Left renal pelvis (tissue), 4 donors: ENCODE measurements at places on chromosomes 12 and 14.

- no peak for DNase-seq
These were observed 843 bp upstream of the NUAK1 start for GRCh38 chr12:106139422-106140171.

- DNase-seq = no peak
These were observed 11.4 kb downstream of the GLT1D1 start for GRCh38 chr12:128864516-128865186.

DNA sequence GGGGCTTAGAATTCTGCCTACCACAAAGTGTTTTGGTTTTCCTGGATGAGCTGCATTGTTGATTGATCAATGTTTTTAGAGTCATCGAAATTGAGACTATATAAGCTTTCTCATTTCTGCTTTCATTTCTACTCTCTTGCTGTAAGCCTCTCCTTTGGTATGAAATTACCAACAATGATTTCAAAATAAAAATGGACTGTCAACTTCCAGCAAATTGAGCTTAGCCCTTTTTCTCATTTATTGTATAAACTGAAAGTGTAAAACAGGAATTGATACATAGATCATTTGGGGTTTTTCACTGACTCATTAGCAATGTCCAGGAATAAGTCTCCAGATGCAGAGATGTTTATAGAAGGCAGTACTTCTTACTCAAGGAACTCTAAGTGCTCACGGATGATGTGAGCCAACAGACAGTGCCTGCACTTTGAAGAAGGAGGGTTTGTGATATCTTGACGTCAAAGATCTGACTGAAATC, 20.0 kb upstream of the PCNX1 start:
- no peak for DNase-seq

- no peak for DNase-seq
These were observed 16.7 kb downstream of the SLC35E3 start for GRCh38 chr12:68762691-68763090.

DNA sequence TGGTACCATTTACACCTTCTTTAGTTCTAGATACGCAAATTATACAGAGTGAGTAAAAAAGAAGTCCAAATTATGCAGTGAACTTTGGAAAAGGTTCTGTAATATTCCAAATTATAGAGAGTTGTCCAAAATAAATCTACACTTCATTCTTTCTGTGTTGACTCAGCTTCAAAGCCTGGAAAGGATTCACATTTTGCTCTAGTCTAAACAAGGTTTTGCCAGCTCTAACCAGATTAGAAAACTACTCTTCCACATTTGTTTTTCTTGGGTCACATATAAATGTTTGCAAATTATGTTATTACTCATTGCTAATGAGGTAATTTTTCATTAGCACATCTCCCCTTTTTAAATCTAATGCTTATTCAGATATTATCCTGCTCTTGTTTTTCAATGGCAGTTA, 1562.4 kb upstream of the SEL1L start:
- no peak for DNase-seq
